ENCODE measurements at places on chromosomes 5 and 9.

DNA sequence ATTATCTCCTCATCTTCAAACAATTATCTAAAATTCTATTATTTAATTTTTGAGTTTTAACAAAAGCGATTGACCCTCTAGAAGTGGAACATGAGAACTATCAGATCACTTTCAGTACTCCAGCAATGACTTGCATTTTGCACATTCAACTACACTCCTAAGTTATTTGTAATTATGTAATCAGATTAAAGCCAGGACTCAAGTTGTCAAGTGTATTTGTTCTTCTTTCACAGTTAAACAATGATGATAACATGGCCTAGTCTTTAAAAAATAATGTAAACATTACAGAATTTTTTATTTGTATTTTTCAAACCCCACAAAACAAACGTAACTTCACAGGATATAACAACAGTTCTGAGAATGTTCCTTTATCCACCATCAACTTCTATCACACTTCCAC, 2148.9 kb upstream of the ACO1 start:
- no peak for DNase-seq

- peak; percentile 82 for DNase-seq
Measured at GRCh38 chr9:33721674-33722358, 73.5 kb upstream of the PRSS3 start.

DNA sequence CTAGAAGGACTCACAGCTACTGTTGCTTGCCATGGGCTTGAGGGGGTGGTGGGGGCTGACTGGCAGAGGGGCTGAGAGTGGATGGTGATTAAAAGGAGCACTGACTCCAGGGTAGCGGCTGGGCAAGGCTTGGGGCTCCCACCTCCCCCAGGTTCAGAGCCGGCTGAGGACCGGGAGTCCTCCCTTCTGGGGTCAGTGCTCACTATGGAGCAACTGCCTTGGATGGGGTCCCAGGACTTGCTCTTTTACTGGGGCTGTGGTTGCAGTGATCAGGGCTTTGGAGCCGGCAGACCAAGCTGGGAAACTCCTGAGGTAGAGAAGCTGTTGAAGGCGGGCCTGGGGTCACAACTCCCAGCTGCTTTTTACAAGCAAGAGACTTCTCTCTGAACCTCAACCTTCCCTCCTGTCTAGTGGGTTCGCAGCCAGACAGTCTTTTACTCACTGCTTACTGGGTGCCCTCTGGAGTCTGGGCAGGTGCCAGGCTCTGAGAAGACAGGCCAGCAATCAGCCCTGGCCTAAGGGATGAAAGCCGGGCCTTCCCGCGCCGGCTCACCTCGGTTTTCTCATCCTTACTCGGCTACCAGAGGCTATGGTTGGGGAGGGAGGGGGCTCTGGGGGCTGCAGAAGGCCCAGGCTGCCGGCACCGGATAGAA, 795 bp upstream of the ASS1 start:
- DNase-seq: no peak

DNA sequence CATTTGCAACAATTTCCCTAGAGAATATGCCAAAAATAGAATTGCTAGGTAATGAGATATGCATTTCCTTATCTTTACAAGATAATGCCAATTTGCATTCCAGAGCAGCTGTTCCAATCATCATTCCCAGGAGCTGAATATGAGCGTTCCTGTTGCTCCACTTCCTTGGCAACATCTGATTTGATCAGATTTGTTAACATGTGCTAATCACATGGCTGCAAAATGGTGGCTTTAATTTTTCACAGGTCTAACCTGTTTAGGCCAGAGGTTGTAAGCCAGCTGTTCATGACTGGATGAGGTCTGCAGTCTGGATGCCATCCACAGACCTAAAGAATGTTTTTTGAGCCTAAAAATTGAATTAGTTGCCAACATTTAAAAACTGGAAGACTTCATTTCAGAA, 220.7 kb upstream of the IL12B start:
- no peak for DNase-seq

DNA sequence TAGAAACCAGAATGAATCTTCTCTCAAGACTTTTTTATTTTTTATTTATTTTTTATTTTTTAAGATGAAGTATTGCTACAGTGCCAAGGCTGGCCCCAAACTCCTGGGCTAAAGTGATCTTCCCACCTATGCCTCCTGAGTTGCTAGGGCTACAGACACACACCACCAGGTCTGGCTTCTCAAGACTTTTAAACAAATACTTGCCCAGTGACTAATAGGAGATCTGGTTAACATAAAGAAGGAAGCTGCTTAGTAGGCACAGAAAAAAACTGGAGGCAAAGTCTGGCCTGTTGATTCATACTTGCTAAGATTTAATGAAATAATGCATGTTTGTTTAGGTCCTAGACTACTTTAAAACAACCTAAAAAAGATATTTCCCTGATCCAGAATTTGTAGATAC, 43.8 kb downstream of the SLC38A9 start:
- DNase-seq: no peak

DNA sequence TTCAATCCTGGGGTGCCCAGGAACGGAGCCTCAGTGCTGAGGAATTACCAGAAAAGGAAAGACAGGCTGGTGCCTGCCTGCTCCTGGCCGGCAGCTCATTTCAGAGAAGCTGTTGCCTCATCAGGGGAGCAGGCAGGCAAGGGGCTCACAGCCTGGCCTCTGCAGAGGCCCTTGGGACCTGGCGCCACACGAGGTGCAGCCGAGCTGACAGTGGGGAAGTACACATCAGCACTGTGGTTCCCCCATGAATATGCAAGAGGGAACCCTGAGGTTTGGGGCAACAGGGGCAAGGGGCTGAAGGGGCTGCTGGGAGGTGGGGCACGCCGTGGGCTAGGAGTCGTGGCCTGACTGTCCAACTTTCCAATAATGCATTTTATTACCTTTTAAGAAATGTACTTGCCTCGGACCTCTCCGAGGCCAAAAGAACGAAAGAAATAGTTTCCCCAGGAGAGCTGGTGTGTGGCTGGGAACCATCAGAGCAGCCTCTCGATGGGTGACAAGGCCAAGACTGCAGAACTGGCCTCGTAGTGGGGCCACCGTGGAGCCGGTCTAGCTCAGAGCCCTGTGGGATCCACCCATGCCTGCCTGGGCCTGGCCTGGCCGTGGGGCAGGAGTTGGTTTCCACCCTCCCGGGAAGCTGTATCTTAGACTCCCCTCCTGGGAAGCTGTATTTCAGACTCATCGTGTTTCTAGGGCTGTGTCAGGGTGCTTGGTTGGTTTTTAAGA, 198.6 kb downstream of the PAX5 start:
- no peak for DNase-seq

- no peak for DNase-seq
Measured at GRCh38 chr9:93205896-93206575, 22.1 kb downstream of the WNK2 start.

GRCh38 chr9:112044186-112044585, 130.9 kb downstream of the SUSD1 start:
- DNase-seq: no peak

- no peak for DNase-seq
Measured at GRCh38 chr9:3150074-3150473, 306.2 kb upstream of the PUM3 start.

DNA sequence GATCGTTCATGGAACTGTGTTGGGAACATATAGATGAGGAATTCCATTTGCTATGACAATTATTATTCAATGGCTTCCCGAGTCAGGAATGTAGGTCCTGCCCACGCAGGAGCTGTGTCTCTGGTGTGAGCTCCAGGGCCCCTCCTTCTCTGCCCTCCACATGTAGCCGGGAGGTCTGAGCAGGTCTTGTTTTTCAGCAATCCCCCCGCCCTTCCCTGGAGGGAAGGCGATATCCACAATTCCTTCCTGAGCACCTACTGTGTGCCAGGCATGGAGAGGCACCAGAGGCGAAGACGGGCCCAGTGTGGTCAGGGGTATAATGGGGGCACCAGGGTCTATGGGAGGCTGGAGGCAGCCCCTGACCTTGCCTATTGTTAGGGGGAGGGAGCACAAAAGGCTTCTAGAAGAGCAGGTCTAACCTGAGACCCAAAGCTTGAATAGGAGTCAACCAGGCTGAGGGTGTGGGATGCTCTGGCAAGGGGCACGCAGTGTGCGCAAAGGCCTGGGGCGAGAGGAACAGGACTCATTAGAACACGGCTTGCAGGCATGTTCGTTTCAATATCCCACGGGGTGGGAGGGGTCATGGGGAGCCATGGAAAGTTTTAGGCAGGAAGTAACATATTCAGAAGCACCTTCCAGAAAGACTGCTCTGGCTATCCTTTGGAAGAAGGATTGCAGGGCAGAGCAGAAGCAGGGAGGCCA, 154.9 kb downstream of the C9orf50 start:
- DNase-seq: no peak

- no peak for DNase-seq
Measured at GRCh38 chr5:173730632-173731298, 114.3 kb upstream of the BOD1 start.

- no peak for DNase-seq
Measured at GRCh38 chr9:136997830-136998234, 1.5 kb upstream of the CLIC3 start.

- no peak for DNase-seq
Measured at GRCh38 chr5:166719991-166720390, 1571.5 kb upstream of the WWC1 start.

DNA sequence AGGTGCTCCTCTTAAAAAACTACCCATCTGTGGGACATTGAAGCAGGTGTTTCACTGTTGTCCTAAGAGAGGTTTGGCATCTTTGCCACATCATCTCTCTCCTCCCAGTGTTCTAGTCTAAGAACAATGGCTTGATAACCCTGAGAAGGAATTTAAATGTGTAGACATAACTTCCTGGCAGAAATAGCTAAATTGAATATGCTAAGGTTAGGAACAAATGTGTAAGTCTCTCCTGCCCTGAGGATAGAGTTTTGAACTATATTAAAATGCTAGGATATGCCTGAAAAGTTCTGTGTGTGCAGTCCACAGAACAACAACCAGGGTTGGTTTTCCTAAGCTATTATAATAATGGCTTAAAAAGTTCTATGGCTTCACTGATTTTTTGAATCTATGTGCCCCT, 106.6 kb downstream of the LRRC70 start:
- DNase-seq: no peak

DNA sequence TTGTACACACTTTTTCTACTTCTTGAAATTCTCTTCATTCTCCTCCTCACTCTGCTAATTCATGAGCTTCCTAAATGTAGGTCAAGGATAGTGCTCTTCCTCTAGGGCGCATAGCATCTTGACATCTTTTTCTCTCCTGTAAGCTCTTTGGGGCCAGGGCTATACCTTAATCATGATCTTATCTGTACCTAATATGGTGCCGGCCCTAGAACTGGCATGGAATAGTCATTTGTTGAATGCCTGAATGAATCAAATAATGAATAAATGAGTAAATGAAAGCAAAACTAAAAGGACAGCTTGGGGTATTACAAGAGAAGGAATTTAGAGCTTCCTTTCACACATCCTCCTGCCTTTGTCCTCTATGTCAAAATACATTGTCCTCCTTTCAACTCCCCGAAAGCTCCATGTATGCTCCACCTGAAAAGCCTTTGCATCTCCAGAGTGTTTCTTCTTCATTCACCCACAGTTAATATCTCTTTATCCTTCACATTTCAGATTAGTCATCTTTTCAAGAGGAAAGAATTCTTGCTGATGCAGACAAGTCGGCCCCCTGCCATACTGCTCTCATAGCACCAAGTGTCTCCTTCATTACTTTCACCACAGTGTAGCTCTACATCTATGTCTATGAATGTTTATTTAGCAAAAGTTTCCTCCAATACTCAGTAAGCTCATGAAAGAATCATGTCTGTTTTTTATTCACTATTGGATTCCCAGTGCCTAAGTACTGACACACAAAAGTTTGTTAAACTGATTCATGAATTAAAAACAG, 16.4 kb upstream of the PPP2R2B start:
- no peak for DNase-seq

GRCh38 chr9:72577212-72577753, 55.9 kb downstream of the TMC1 start:
- no peak for DNase-seq

- DNase-seq: no peak
Measured at GRCh38 chr9:130895038-130895437, 1.6 kb downstream of the QRFP start.

DNA sequence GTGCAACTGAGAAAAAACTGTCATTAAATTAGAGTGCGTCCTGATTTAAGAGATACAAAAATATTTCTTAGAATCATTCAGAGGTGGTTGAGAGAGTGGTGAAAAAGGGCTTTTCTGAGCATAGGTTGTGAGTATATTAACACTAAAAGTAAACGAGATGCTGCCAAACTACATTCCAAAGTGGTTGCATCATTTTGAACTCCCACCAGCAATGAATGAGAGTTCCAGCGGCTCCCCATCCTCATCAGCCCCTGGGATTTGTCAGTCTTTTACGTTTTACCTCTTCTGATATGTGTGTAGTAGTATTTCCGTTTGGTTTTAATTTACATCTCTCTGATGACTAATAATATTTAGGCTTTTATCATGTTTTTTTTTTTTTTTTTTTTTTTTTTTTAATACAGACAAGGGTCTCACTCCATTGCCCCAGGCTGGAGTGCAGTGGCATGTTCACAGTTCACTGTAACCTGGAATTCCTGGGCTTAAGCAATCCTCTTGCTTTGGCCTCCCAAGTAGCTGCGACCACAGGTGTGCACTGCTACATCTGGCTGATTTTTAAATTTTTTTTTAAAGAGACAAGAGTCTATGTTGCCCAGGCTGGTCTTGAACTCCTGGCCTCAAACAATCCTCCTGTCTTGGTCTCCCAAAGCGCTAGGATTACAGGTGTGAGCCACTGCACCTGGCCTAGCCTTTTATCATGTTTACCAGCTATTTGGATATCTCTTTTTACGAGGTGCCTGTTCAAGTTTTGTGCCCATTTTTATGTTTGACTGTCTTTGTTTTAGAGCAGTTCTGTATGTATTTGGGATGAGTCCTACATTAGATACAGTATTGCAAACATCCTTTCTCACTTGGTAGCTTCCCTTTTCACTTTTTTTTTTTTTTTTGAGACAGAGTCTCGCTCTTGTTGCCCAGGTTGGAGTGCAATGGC, 17.0 kb downstream of the PRRT1B start:
- DNase-seq: no peak

- no peak for DNase-seq
Measured at GRCh38 chr9:79264041-79264440, 307.7 kb upstream of the TLE4 start.

GRCh38 chr5:150780816-150781221, 2.3 kb downstream of the SMIM3 start:
- no peak for DNase-seq

- peak; percentile 46 for DNase-seq
Measured at GRCh38 chr9:137487454-137488326, 28.6 kb upstream of the NSMF start.

- DNase-seq: peak; percentile 24
Measured at GRCh38 chr5:54217826-54218503, 92.4 kb downstream of the ARL15 start.

GRCh38 chr9:92482329-92482728, at the start of gene ASPN:
ASPN (minus strand) TSS chr9:92482506.
- DNase-seq: no peak

DNA sequence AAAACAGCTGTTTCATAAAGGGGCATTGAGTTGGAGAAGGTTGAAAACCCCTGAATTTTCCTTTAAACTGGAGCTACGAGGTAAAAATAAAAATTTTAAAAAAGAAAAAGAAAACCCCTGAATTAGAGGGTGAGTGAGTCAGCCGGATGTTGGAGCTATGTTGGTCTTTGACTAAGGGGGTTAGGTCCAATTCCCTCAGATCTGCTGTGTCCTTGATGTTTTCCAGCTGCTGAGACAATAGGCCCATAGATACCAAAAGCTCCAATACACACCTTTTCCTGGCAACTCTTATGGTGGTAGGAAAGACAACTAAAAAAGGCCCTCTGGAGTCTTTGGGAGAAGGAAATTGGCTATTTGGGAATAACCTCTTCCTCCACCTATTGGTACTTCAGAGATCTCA, 79.4 kb upstream of the SAP30L start:
- DNase-seq: no peak

- no peak for DNase-seq
Measured at GRCh38 chr5:159704160-159704559, 212.1 kb upstream of the ADRA1B start.

- DNase-seq: no peak
Measured at GRCh38 chr5:10138395-10139057, 111.2 kb downstream of the ATPSCKMT start.
